Activated CD8-positive, alpha-beta T cell treated with anti-CD3 and anti-CD28 coated beads, Interleukin-2, amount 10 ng/mL, durations not matched to agents 7 days and 5 days (primary cell): ENCODE measurements at places on chromosomes 3 and 15. TPM values are rescaled to one million over a fixed set of nuclear protein-coding genes. Genes with fewer than 3 reads are reported as not detected.

GPR160 gene
- 7.4 TPM for total RNA-seq

STRA6 gene
- total RNA-seq, result not detected

CCR8 gene
- 0.55 TPM for total RNA-seq

SEMA7A gene
- total RNA-seq, result 16.9 TPM

UBR1 gene
- 35.4 TPM for total RNA-seq

SI gene
- not detected for total RNA-seq

CELF6 gene
- total RNA-seq, result 0.70 TPM

LNP1 gene
- 1.4 TPM for total RNA-seq

DOCK3 gene
- total RNA-seq, result 3.2 TPM

DNA sequence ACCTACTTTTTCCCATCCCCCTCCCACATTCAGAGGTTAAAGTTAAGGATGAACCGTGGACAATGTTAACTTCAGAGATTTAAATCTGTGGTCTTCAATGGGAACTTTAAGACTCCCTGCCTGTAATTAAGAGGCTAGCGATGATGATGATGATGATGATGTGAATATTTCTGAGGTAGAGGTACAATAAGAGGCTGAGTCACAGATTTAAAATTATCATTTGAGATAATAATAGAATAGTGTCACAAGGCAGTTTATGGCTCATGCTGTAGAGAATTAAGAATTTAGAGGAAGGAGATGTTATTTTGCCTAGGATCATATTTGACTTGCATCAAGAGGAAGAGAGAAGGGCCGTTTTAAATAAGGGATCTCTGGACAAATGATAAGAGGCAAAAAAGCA, 146.2 kb downstream of the BBX start:
- DNase-seq, result no peak

DNA sequence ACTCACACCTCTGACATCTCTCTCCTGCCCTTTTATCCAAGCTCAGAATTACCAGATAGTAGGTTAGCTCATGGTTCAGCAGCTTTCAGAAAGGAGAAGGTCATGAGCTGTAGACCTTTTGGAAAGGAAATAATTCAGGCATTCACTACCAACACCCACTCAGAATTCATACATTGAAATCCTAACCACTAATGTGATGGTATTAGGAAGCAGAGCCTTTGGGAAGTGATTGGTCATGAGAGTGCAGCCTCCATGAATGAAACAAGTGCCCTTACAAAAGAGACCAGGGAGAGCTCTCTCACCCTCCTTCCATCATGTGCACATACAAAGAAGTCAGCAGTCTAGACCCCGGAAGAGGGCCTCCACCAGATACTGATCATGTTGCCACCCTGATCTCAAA, 315.8 kb upstream of the CCDC54 start:
- DNase-seq, result no peak

DNA sequence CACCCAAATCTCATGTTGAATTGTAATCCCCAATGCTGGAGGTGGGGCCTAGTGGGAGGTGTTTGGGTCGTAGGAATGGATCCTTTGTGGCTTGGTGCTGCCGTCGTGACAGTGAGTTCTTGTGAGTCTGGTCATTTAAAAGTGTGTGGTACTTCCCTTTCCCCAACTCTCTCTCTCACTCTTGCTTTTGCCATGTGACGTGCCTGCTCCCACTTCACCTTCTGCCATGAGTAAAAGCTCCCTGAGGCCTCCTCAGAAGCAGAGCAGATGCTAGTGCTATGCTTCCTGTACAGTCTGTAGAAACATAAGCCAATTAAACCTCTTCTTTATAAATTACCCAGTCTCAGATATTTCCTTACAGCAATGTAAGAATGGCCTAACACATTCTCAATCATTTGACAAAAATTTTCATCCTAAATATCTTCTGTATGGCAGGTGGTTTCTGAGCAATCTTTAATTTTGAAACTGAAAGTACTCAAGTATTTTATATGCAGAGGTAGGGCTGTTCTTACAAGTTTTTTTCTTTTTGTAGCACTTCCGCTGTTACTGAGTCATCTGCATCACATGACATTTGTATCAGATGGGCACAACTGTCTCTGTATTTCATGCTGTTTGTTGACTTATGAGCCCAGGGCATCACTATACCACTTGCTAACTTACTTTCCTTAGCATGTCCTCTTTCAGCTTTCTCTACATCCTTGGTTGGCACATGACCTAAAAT, 8.8 kb downstream of the RPL39L start:
- peak; percentile 64 for DNase-seq

GRCh38 chr3:186464424-186465093, 79.6 kb downstream of the CRYGS start:
- DNase-seq, result no peak

- peak; percentile 46 for DNase-seq
These were observed 47.0 kb downstream of the ZBTB20 start for GRCh38 chr3:115099986-115100571.

GRCh38 chr3:112569265-112569664, 7.4 kb downstream of the SLC35A5 start:
- DNase-seq, result no peak

DNA sequence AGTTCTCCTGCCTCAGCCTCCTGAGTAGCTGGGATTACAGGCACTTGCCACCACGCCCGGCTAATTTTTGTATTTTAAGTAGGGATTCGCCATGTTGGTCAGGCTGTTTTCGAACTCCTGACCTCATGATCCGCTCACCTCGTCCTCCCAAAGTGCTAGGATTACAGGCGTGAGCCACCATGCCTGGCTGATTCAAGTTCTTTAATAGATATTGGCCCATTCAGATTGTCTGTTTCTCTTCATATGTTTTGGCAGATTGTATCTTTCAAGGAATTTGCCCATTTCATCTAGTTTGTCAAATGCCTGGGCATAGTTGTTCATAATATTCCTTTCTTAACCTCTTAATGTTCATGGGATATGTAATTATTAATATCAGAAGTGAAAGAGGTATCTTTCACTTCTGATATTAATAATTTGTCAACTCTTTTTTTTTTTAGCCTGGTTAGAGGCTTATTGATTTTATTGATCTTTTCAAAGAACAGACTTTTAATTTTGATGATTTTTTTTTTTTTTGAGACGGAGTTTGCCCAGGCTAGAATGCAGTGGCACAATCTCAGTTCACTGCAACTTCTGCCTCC, 40.2 kb upstream of the ZFAND6 start:
- no peak for DNase-seq

DNA sequence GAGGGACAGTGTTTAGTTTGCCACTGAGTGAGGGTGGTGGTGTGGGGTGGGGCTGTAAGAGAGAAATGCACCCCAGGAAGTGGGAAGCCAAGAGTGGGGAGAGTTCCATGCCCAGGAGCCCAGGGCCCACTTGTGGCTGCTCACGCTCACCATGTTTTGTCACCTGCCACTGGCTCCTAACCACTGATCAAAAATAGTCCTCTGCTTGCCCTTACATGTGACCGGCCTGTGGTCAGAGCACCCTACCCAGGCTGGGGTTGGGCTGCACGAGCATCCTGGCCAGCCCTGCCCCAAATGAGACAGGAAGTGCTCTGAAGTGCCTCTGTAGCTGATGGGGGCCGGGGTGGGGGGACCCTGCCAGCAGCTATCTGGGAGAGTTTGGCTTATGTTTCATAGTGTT, 216.3 kb downstream of the RPLP1 start:
- peak; percentile 81 for DNase-seq

DNA sequence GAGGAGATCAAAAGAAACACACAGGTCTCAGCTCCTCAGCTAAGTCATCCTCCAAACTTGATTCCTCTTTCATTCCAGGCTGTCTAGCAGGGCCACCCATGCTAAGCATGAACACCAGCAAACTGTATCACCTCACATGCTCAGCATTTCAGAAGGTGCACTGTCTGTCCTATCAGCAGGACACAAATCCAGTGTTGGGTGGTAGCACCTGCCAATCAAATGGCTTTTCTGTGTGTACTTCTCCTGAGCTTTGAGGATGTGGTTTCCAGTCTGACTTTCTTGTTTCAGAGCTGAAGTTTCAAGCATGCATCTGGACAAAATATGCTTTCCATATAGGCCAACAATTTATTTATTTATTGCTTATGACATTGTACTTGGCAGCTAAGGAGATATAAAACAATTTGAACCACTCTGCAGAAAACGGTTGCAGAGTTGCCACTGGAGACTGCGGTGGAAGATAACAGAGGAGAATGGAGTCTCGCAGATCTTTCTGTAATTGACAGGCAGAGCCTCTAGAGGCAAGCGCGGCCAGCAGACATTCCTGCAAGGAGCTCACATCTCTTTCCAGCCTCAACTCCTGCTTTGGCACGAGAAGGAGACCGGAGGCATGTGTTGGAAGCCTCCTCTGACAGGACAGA, 167.1 kb upstream of the WNT5A start:
- DNase-seq, result peak; percentile 25

DNA sequence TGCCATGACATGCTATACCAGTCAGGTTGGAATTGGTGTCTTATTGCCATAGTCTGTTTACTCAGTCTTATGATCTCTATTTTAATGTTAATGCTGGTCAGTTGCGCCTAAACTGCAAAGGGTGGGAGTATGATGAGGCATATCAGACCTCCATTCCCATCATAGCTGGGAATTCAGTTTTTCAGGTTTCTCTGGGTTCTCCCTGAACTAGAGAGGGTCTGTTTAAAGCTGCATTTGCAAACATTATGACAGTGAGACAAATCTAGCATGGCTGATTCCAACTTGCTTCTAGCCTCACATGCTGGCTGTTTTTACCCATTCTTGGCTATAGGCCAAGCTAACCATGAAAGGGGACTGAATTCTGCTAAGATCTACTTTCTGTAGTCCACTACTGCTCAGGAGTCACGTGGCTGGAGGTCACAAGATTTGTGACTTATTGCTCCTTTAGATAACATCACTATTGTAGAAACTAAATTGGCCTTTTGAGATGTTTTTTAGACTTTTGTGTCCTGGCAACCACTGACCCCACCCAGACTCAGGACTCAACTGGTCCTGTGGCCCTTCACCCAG, 96.5 kb downstream of the TGFBR2 start:
- no peak for DNase-seq

DNA sequence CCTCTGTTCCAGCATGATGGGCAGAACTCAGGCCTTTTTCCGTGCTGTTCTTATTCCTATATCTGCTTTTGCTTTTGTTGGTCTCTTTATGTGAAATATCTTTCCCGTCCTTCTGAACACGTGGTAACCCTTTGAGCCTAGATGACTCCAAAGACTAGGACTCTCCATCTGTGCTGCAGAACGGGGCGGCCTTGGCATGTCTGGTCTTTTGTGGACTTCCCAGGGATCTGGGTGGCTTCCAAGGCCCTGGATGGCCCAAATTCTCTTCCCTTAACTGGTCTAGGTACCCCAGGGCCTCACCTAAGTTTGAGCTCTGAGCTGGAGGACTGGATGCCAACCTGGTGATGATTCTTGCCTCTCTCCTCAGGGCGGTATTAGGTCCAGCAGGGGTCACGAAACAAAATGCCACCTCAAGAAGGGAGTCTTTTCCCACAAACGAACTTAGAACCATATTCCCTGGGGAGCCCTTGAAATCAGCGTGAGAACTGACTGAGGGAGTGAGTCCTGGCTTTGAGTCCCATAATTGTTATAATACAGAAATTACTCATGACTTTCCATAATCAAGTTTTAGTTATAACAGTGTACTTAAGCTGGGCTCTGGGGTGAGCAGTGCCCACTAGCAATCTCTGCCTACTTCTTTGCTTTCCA, 13.8 kb downstream of the TLNRD1 start:
- no peak for DNase-seq

DNA sequence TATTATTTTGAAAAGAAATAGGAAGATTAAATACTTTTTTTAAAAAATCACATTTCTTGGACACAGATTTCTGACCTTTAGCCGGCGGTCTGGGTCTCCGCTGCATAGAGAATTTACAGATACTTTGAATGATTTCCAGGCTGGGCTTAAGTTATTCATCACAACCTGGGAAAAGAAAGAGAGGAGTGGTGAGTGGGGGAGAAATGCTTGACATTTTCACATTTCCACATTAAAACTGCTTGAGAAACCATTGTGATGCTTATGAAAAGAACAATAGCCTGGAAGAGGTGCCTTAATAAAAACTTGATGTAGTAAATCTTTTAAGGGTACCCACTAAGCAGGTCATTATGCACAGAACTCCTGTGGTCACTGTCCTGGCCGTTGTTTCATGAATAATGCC, 166.8 kb upstream of the MRPL3 start:
- DNase-seq, result no peak

DNA sequence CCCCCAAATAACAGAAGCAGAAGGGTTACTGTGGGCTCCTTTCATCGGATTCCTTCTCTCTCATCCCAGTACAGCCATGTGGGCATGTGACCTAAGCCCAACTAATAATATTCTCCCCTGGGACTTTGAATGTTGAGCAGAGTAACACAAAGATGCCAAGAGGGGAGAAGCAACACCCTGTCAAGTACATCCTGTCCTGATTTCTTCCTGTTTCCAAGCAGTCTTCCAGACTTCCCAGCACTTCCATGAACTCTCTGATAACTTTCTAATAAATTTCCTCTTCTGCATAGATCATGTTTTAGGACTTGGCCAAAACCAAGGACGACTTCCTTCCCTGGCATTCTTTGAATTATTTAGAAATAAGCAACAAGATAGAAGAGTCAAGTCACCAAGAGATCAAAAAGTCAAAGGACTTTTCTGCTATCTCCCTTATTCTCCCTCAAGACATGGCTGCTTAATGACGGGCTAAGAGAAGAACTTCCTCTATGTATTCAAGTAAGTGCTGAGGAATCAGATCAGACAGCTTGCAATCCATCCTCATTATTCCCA, 37.9 kb downstream of the CRYGS start:
- no peak for DNase-seq

- no peak for DNase-seq
These were observed 128.1 kb upstream of the ADPGK start for GRCh38 chr15:72911626-72912025.

GRCh38 chr3:131701153-131701770, 198.5 kb upstream of the MRPL3 start:
- no peak for DNase-seq

DNA sequence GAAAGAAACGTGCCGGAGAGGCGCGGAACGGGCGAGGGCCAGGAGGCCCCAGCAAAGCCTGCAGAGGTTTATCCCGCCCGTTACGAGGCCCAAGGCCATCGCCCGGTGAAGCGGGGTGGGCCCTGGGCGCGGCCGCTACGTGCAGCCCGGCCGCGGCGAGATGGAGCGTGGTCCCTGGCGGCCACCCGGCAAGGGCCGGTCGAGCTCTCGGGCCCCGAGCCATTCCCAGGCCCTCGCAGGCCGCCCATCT, 1.1 kb downstream of the PKM start:
- no peak for DNase-seq

GRCh38 chr3:132538072-132538471, 59.0 kb upstream of the ACKR4 start:
- DNase-seq, result no peak
